ENCODE measurements at places on chromosomes 7 and 10.

DNA sequence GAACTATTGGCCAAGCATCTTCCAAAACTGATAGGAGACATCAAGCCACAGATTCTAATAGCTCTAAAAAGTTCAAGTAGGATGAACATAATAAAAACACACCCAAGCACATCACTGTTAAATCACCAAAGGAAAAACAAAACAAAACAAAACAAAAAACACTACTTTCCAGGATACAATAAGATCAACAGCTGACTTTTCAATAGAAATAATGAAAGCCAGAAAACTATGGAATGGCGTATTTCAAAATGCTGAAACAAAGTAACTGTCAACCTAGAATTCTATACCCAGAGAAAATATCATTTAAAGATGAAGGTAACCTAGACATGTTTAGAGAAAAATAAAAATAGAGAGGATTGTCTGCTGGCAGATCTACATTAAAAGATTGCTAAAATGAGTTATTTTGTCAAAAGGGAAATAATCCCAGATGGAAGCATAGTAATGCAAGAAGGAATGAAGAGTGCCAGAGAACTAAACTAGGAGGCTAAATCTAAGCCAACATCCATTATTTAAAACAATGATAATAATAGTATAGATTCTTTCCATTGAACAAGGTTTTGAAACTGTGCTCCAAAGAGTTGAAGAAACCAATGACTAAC, 13.9 kb downstream of the TUBAL3 start:
- no peak for DNase-seq

DNA sequence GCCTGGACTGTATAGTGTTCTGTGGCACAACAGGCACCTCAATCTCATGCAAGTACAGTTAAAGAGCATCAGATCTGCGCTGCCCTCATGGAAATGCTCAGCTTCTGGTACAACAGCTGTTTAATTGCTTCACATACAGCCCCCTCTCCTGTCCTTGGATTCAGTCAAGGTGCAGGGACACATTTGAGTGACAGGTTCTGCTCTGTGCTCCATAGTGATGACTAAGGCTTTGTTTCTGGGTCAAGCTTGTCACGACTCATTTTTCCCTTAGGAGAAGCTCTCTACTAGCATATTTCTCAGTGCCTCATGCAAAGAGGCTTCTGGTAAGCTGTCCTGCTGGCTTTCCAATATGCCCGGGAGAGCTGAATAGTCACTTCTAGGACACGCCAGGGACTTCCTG, 26.8 kb upstream of the MYO3A start:
- DNase-seq: no peak

DNA sequence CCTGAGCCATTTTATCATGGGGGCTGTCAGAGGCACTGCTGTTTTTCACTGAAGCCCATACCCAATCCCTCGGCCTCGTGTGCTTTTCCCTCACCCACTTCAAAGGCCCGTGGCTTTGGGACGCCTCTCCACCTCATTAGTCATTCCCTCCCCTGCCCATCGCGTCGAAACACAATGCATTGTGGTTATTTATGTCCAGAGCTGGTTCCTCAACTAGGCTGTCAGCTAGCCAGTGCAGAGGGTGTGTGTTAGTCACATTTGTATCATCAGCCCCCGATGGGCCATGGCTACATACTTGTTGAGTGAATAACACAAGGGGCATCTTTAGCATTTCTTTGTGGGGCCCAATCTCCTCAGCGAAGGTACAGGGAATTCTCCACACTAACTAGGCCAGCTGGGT, 3.8 kb upstream of the CRCP start:
- no peak for DNase-seq

DNA sequence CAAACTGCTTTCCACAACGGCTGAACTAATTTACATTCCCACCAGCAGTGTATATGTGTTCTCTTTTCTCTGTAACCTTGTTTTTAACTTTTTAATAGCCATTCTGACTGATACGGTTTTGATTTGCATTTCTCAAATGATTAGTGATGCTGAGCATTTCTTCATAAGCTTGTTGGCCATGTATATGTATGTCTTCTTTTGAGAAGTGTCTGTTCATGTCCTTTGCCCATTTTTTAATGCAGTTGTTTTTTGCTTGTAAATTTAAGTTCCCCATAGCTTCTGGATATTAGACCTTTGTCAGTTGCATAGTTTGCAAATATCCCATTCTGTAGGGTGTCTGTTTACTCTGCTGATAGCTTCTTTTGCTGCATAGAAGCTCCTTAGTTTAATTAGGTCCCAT, 6.1 kb downstream of the ZNF786 start:
- DNase-seq: no peak

- no peak for DNase-seq
Observed at GRCh38 chr10:79147796-79148451, 79.2 kb downstream of the ZMIZ1 start.

DNA sequence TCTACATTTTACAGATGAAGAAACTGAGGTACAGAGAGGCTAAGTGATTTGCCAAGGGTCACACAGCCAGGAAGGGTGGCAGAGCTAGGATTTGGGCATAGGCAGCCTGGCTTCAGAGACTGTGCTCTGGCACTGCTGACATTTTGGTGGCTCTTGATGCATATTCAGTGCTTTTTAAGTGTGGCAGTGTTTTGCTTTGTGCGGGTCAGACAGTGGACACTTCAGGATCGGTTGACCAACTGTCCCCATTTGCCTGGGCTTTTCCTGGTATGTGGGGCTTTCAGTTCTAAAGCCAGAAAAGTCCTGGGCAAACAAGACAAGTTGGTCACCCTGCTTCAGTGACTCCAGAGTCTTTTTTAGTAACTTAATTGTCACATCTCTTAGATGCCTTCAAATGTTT, 35.0 kb downstream of the SUFU start:
- DNase-seq: no peak

GRCh38 chr10:102620591-102621442, 23.5 kb upstream of the TRIM8 start:
- no peak for DNase-seq

DNA sequence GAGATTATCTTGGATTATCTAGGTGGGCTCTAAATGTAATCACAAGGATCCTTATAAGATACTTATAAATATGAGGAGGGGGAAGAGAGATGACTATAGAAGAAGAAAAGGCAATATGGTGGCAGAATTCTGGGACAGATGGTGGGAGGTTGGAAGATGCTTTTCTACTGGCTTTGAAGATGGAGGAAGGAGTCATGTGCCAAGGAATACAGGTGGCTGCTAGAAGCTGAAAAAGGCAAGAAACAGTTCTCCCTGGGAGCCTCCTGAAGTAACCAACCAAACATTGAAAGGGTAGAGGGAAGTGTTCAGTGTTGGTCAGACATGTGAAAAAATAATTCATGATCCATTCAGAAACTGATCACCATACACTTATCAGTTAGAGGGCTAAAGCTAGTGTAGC, 213.3 kb downstream of the WDR11 start:
- DNase-seq: no peak

DNA sequence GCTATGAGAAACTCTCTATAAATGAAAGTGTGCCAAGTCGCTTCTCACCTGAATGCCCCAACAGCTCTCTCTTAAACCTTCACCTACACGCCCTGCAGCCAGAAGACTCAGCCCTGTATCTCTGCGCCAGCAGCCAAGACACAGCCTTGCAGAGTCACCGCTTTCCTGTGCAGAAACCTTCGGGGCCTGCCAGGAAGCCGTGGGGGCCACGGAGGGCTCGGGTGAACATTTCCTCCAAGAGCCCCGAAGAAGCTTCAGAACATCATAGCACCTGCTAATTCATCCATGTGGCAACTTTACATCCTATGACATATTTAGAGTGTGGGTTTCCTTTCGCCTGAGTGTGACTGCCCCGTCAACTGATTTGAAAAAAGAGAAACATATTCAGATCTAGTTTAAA, 55.7 kb upstream of the PRSS58 start:
- no peak for DNase-seq

GRCh38 chr7:99155211-99155610, 11.3 kb upstream of the SMURF1 start:
- peak; percentile 52 for DNase-seq

- no peak for DNase-seq
Observed at GRCh38 chr7:33816106-33816505, 89.2 kb upstream of the BMPER start.

DNA sequence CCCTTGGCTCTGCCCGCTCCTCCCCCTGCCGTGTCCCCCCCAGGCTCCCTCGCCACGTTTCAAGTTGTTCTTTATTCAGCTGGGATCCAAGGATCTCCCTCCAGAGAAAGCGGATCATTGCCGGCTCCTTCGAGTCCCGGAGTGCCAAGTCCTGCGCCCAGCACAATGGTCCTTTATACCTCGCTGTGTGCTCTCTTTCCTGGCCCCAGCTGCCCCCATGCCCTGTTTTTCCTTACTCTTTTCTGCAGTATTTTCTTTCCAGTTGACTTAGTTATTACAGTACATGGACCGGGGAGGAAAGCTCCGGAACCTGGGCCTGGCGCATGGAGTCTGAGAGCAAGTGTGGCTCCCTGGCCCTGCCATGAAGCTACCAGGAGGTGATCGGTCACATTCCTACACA, 88.1 kb upstream of the KMT2C start:
- no peak for DNase-seq

GRCh38 chr10:74706966-74707365, 119.4 kb upstream of the KAT6B start:
- DNase-seq: no peak

- DNase-seq: no peak
Observed at GRCh38 chr7:4181446-4181845, 500.6 kb upstream of the FOXK1 start.

GRCh38 chr10:119349937-119350501, 142.6 kb downstream of the GRK5 start:
- no peak for DNase-seq

DNA sequence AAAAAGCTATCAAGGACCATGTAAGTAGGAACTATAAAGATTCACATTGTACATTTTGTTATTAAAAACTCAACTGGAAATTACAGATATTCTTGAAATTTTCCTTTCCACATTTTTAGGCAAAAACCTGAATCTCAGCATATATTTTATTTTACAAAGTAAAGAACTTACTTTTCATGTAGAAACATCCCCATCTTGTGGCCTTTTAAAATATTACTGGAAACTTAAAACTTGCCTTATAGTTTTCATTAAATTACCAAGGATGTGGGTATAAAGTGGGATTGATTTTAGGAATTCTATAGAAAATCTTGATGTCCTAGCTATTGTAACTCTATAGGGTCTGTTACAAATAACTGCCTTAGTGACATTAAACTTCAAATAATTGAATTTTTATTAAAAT, 10.6 kb downstream of the DBF4 start:
- no peak for DNase-seq

DNA sequence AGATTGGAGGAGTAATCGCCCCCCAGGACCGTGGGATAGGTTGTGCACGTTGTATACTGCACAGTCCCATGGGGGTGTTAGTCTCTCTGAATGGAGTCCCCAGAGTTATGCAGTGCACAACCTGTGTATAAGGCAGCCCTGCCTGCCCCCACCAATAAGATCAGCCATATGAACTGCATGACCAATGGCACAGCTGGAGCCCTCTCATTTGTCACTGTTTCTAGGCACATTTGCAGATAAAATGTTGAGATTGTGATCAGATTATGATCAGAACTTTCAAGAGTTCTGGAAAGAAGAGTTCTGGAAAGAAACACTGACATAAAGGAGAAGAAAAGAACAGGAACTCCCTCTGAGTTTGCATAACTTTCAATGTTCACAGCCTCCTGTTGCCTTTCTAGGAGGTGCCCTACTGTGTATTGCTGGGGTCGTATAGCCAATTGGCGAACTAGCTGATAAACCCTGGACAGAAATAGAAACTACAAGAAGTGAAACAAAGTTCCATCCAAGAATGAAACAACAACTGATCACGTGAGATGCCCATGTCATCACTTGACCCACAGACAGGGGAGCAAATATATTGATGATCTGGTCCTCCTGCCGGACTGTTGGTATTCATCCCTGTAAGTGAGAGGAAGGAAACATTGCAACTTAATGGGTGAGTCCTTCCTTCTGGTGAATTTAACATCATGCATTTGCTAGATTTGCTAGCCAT, 49.6 kb upstream of the TOMM7 start:
- DNase-seq: no peak

DNA sequence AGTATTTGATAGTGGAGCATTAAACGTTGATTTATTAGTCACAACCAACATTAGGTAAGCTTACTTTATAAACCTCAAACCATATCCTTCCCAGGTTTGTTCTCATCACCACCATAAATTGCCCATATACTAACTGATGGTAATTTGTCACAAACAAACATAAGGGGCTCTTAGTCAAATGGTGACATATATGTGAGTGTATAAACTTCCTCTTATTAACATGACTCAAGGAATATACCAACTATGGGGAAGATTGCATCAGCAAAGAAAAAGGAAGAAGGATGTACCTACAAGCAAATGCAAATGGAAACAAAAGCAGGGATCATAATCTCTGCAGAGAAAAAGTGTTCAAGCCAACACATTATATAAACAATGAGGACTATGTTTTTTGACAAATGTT, 418.2 kb upstream of the AKR1E2 start:
- DNase-seq: peak; percentile 5

GRCh38 chr10:84590327-84591193, 262.2 kb downstream of the CCSER2 start:
- DNase-seq: no peak

GRCh38 chr7:29889288-29889687, 83.0 kb downstream of the WIPF3 start:
- DNase-seq: no peak

- no peak for DNase-seq
Observed at GRCh38 chr7:143295870-143296269, 7.7 kb downstream of the CASP2 start.

GRCh38 chr7:91383053-91383904, 119.0 kb downstream of the FZD1 start:
- DNase-seq: no peak

DNA sequence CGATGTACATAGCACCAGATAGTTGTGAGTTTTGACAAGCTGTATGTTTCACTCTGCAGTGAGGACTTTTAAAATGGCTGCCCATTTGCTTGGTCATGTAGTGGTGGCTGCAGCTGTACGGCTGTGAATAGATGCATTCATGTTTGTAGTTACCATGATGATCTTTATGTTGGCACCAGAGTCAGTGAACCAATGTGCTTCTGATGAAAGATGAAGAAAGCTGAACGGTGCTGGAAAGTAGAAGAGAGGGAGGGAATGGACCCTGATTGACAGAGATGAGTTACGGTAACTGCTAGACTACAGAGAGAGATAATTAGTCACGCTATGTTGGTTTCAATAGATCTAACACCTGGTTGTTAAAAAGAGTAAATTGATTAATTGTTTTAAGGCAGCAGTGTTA, 256.8 kb downstream of the CELF2 start:
- DNase-seq: no peak

- no peak for DNase-seq
Observed at GRCh38 chr7:105690325-105690945, 109.1 kb upstream of the EFCAB10 start.

GRCh38 chr7:22577470-22578001, 77.5 kb upstream of the STEAP1B start:
- no peak for DNase-seq

DNA sequence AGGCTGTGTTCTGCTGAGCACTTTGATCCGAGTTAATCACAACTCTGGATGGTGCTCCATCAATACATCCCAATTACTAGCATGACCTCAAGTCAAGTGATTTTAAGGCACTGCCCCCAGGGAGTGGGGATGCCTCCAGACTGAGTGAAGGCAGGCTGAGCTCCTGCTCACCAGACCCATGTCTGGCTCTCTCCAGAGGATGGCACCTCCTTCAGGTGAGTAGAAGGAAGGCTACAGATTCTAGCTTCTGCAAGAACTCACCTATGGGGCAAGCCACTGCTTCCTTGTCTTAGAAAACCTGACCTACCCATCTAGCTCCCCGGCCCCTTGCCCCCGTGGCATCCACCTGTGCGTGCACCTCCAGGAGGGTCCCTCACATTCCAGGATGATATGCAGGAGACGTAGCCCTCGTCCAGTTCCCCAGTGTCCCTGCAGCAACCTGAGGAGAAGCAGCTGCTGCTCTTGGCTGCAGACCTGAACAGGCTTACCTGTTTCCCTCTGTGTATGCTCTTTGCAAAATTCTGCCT, 390.3 kb downstream of the GRID1 start:
- DNase-seq: no peak

All from SIG-M5 (cell line).